Epithelial cell of prostate (primary cell): ENCODE measurements at places on chromosomes 12 and 14.

DNA sequence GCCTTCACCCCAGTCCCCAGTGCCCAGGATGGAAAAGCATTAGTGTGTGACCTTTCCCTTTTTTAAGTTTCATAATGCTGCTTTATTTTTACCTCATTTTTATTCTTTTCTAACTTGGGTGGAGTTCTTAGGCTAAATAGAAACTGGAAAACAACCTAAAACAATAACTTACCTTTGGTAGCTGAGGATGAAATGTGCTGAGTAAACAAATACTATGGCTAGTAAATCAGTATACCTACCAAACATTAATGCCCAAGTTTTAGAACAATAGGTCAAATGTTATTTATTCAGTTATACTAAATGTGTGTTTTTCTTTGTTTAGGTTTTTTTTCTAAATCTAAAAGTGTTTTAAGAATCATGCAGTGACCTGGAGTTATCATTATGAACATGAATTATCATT, 226.6 kb upstream of the G2E3 start:
- DNase-seq = no peak

DNA sequence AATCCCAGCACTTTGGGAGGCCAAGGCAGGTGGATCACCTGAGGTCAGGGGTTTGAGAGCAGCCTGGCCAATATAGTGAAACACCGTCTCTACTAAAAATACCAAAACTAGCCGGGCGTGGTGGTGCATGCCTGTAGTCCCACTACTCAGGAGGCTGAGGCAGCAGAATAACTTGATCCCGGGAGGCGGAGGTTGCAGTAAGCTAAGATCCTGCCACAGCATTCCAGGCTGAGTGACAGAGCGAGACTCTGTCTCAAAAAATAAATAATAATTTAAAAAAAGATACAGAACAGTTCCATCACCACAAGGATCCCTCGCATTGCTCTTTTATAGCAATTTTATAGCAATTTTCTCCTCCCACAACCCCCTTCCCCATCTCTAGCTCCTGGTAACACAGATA, 4.7 kb upstream of the PDE1B start:
- no peak for DNase-seq

GRCh38 chr12:57868851-57869268, 22.3 kb upstream of the CTDSP2 start:
- DNase-seq = no peak

- DNase-seq = no peak
Measured at GRCh38 chr12:80412343-80412953, 31.6 kb upstream of the PTPRQ start.

GRCh38 chr12:26727482-26728204, 105.4 kb downstream of the ITPR2 start:
- DNase-seq = no peak

- no peak for DNase-seq
Measured at GRCh38 chr14:89325299-89325883, 91.6 kb downstream of the FOXN3 start.

DNA sequence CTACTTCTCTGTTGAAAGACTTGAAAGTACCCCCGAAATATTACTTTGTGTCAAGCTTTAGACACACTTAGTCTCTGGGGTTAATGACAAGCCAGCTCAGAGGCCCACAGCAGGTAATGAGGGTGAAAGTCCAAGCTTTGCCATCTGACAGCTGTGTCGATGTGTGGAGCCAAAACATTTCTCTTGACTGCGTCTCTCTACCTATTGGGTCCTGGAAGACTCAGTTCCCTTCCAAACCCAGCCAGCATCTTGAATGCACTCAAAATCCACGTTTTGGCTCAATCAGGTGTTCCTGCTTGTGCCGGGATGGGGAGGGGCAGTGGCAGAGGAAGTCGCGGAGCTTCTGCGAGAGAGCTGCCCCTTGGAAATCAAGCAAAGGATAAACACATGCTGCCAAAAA, 3.2 kb downstream of the PLXNC1 start:
- no peak for DNase-seq

DNA sequence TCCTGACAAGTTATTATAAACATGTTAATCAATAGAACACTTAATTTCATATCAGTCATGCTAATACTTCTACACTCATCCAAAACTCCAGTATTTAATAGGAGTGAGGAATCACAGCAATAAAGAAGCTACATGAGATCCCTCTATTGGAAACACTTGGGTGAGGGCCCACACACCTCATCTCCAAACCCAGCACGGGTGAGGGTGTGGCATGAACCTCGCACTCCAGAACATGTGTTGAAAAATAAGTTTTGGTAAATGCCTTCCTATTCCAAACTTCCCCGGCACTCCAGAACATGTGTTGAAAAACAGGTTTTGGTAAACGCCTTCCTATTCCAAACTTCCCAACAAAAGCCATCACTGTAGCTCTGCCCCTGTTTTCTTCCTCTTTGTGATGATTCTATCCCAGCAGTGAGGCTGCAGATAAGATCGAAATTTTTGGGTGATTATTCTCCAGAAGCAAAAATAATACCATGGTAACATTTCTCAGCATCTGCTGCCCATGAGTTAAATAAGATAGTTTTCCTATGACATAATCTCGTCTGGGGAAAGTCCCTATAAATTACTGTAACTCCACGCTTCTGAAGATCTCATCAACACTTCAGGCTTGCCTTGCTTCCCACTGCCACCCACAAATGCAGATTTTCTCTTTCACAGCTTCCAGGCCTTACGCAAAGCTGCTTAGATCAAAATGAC, 24.4 kb upstream of the PTPRB start:
- no peak for DNase-seq
